ENCODE measurements at places on chromosomes 6 and 20. TPM values are rescaled to one million over a fixed set of nuclear protein-coding genes. Genes with fewer than 3 reads are reported as not detected.

PRSS16 gene
- 32.3 TPM for total RNA-seq

MATN4 gene
- 0.33 TPM for total RNA-seq

CTAGE9 gene
- total RNA-seq = not detected

SYS1 gene
- 35.1 TPM for total RNA-seq

ENPP5 gene
- 8.0 TPM for total RNA-seq

ZNF391 gene
- total RNA-seq = 4.7 TPM

GRCh38 chr6:18501663-18502013, 114.5 kb downstream of the RNF144B start:
- peaks cover 12% of the 10 kb centered on the region for H3K4me1 ChIP-seq
- no peak overlapping the region for H3K27ac ChIP-seq
- no peaks in the 10 kb centered on the region for H3K36me3 ChIP-seq
- no peak overlapping the region for H3K4me3 ChIP-seq
- peak; percentile 60 for DNase-seq
- no peaks in the 10 kb centered on the region for H3K27me3 ChIP-seq

DNA sequence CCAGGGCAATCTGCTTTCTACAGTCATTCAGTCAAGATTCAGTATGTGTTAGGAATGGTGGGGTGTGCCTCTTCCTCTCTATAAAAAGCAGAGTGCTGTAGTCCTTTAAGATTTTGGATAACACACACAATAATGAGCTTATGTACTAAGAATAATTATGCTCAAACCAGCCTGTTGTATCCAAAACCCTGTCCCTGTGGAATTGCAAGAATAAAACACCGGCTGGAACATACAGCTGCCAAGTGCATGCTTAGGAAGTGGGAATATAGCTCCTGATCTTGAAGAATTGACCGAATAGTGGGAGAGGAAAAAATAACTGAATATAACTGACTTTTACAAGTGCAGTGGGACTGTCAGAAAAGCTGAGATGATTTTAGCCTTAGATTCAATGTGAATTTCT, 979 bp upstream of the MOCS1 start:
- H3K4me1 ChIP-seq = no peaks in the 10 kb centered on the region
- H3K36me3 ChIP-seq = no peaks in the 10 kb centered on the region
- no peak overlapping the region for H3K4me3 ChIP-seq
- no peak overlapping the region for H3K27ac ChIP-seq
- peaks cover 33% of the 10 kb centered on the region for H3K27me3 ChIP-seq

DNA sequence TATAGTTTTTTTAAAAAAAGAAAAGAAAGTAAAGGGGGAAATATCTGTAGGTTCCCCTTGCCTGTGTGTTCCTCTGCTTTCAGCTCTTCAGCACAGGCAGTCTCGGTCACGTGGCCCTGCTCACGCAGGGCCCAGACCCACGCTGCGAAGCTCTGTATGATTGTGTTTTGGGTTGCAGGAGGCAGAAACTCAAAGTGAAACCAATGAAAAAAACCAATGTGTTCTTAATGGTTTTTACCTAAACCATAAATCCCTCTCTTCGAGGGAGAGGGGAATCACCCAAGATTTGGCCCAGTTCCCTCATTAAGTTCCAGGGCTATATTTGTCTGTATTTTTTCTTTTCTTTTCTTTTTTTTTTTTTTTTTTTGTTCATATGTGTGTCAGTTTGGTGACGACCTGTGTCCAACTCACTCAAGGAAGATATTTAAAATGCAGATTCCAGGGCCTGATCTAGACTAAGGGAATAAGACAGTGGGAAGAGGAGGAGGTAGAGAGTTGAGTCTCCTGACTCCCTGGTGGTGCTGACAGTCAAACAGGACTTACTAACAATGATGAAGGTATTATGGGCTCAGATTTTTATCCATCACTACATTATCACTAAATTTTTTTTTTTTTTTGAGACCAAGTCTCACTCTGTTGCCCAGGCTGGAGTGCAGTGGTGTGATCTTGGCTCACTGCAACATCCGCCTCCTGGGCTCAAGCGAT, 33.8 kb upstream of the RREB1 start:
- no peaks in the 10 kb centered on the region for H3K27me3 ChIP-seq
- no peak overlapping the region for H3K4me3 ChIP-seq
- H3K27ac ChIP-seq = no peak overlapping the region
- no peaks in the 10 kb centered on the region for H3K4me1 ChIP-seq

GRCh38 chr6:158916617-158917016, 83.4 kb downstream of the RSPH3 start:
- no peaks in the 10 kb centered on the region for H3K27me3 ChIP-seq
- H3K36me3 ChIP-seq = no peaks in the 10 kb centered on the region
- DNase-seq = no peak
- H3K4me3 ChIP-seq = no peak overlapping the region

DNA sequence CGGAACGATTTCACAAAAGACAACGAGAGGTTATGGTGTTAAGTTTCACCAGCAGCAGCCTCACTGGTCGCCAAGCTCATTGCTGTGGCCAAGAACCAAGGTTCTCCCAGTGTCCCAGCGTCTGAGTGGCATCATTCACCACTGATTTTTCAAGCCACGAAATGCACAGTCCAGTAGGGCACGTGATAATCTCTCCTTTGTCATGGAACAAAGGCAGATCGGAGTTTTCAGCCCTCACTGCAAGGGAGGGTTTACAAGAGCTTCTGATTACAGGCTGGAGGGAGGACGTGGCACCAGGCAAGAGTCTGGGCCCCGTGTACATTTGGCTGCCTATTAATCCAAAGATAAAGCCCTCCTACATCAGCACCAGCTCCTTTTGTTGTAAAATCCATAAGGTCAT, 2.0 kb downstream of the CD24 start:
- no peaks in the 10 kb centered on the region for H3K36me3 ChIP-seq
- DNase-seq = no peak
- H3K27me3 ChIP-seq = no peaks in the 10 kb centered on the region
- peaks cover 14% of the 10 kb centered on the region for H3K4me1 ChIP-seq
- H3K27ac ChIP-seq = no peak overlapping the region

- no peaks in the 10 kb centered on the region for H3K27me3 ChIP-seq
- no peak overlapping the region for H3K27ac ChIP-seq
- no peak overlapping the region for H3K4me3 ChIP-seq
- no peak for DNase-seq
- no peaks in the 10 kb centered on the region for H3K36me3 ChIP-seq
These were observed 50.8 kb upstream of the MBOAT1 start for GRCh38 chr6:20263059-20263458.

- no peaks in the 10 kb centered on the region for H3K36me3 ChIP-seq
- H3K27me3 ChIP-seq = no peaks in the 10 kb centered on the region
- H3K27ac ChIP-seq = no peak overlapping the region
These were observed 10.2 kb upstream of the TMEM170B start for GRCh38 chr6:11527274-11527870.

DNA sequence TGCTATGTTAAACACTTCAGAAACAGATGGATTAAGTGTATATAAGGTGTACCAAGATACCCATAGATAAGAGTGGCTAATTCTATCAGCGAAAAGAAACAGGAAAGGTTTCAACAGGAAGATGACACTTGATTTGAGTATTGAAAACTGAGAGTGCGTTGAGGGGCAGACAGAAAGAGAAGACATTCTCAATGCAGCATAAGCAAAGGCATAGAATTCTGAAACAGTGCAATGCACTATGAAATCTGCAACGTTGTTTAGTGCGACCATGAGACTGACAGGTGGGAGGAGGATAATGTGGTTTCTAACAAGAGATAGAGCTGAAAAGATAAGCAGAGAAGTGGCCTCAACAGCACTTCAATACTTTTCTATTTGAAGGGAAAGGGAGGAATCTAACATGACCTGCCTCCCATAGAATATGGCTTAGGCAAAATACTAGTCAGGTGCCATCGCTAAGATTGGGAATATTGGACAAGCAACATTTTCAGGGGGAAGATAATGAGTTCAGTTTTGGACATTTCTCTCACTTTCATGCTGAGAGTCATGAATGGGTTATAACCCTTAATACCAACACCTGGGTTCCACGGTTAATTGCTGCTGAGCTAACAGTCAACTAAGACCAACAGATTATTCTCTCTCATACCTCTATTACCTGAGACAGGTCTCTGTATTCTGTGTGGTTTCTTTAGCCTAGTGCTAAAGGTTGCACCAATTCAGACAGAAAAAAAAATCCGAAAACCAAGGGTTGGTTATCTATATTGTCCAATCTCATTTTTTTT, 312.9 kb upstream of the ARID1B start:
- H3K36me3 ChIP-seq = no peaks in the 10 kb centered on the region
- no peaks in the 10 kb centered on the region for H3K4me1 ChIP-seq
- H3K27me3 ChIP-seq = no peaks in the 10 kb centered on the region
- no peak overlapping the region for H3K27ac ChIP-seq
- no peak for DNase-seq

- H3K27ac ChIP-seq = no peak overlapping the region
- no peaks in the 10 kb centered on the region for H3K27me3 ChIP-seq
- no peak overlapping the region for H3K4me3 ChIP-seq
- 0 out of 2 replicates have a peak, but pooled peaks cover 5% of the 10 kb centered on the region for H3K4me1 ChIP-seq
- H3K36me3 ChIP-seq = no peaks in the 10 kb centered on the region
- no peak for DNase-seq
These were observed 65.9 kb upstream of the MANEA start for GRCh38 chr6:95511404-95511803.

DNA sequence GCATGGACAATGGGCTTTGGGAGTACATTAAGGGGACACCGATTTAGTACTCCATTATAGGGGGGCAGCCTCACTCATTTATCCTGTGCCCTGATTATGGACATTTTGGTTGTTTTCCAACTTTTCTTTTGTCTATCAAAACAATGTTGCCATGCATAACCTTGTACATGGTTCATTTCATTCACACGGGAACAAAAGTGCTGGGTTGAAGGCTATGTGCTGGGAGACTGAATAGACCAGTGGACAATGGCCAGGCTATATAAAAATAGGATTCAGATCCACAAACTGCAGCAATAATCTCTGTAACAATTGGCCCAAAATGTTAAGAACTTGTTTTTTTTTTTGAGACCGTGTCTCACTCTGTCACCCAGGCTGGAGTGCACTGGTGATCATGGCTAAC, 100.7 kb upstream of the GMDS start:
- H3K27me3 ChIP-seq = no peaks in the 10 kb centered on the region
- DNase-seq = no peak
- no peaks in the 10 kb centered on the region for H3K4me1 ChIP-seq

DNA sequence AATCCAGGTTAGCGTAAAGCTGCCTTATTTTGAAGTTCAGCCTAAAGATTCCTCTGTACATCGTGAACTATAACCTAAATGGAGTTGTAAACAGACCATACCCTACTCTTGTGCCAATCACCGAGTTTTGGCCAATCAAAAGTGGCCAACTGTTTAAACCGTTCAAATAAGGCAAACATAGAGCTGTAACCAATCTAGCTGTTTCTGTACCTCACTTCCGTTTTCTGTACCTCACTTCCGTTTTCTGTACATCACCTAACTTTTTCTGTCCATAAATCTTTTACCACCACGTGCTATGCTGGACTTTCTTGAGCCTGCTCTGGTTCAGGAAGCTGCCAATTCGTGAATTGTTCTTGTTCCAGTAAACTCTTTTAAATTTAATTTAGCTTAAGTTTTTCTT, 39.7 kb downstream of the LBP start:
- H3K36me3 ChIP-seq = no peaks in the 10 kb centered on the region
- no peak overlapping the region for H3K27ac ChIP-seq
- H3K4me3 ChIP-seq = no peak overlapping the region
- DNase-seq = no peak
- H3K27me3 ChIP-seq = no peaks in the 10 kb centered on the region

DNA sequence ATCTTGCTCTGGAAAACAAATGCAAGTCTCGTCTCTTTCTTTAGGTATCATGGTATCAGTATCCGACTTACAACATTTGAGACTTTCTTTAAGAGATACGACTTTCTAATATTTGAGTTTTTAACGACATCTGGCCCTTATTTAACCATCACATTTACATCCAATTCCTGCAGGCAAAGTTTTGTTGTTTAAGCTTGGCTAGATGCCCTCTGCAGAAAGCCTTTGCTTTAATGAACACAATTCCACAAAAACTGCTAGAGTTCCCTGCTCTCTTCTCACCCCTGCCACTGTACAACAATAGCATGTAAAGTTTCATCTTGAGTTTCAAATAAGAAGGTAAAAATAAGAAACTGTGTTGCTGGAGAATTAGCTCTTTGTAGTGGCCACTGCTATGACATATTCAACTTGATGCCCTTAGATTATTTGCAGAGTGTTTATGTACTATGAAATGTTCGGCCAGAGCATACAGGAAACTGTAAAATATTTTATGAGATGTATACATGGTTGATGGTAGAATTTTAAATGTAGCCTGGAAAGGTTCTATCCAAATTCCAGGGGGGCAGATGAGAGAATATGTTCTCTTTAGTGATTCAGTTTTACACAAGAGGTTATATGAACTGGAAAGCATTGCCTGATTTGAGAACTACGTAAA, 438.6 kb downstream of the CDC5L start:
- DNase-seq = no peak
- no peaks in the 10 kb centered on the region for H3K27me3 ChIP-seq
- no peaks in the 10 kb centered on the region for H3K36me3 ChIP-seq
- H3K27ac ChIP-seq = no peak overlapping the region
- H3K4me1 ChIP-seq = no peaks in the 10 kb centered on the region
